RCC 7860 (cell line): ENCODE measurements at places on chromosomes 3 and 15.

- no peak for DNase-seq
Measured at GRCh38 chr15:99435877-99436541, 129.8 kb upstream of the MEF2A start.

GRCh38 chr15:44308415-44308814 is 19.9 kb downstream of the GOLM2 start:
- DNase-seq = no peak

DNA sequence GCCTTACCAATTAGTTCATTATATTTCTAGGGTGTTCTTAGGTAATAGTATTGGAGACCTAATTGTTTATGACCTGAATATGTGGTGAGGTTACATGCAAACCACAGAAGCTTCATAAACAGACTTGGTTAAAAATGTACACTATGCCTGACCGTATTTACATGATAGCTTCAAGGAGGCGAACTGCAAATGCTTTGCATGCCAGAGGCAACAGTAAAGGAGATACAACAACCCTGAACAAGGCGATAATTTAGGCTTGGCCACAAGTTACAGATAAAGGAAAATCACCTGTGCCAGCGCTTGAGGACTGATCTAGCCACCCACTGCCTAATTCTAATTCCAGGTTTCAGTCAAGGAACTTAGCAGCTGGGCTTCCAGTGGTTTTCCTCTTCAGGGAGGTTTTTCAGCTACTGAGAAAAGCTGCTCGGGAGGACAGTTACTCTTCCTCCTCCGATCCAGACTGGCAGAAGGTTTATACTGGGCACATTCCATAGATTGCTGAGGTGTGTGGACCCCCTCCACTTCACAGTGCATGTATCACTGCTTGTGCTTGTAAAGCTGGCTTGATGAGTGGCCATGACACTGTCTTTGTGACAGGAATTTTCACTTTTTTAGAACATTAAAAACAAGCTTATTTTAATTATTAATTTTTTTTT is 95.6 kb downstream of the DHX36 start:
- no peak for DNase-seq

- no peak for DNase-seq
Measured at GRCh38 chr15:53869044-53869805, 109.0 kb upstream of the UNC13C start.

GRCh38 chr3:173007079-173007723 is 133.8 kb downstream of the SPATA16 start:
- no peak for DNase-seq

- DNase-seq = no peak
Measured at GRCh38 chr3:46122091-46122490, 86.0 kb downstream of the CCR1 start.

DNA sequence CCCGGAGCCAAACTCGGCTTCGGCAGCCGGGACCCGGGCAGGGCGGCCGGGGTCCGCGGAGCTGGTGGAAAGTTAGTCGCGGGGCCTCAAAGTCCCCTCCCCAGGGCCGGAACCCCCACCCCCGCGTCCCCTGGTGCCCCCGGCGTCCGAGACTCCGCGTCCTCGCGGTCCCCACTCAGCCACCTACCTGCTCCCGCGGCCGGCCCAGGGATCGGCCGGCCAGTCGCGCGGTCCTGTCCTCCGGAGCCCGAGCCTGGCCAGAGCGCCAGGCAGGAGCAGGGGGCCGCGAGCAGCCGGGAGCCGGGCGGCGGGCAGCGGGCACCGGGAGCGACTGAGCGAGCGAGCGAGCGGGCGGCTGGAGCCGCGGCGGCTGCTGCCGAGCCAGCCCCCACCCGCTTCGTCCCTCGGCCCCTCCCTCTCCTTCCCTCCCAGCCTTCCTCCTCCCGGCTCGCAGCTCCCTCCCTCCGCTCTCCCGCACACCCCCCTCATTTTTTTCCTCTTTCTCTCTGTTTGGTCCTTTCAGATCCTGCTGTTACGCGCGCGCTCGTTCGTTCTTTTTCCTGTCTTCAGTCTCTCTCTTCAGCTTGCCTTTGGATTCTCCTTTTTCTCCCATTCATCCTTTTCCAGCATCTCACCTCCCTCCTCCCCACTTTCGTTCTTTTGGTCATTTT is at the start of gene MEGF11:
Gene MEGF11 (minus strand): TSS at position 333 of the 671 bp plus-strand sequence. CDS start 125,347 bp downstream, outside the sequence.
- no peak for DNase-seq

- DNase-seq = no peak
Measured at GRCh38 chr3:184788751-184789150, 23.2 kb upstream of the VPS8 start.

DNA sequence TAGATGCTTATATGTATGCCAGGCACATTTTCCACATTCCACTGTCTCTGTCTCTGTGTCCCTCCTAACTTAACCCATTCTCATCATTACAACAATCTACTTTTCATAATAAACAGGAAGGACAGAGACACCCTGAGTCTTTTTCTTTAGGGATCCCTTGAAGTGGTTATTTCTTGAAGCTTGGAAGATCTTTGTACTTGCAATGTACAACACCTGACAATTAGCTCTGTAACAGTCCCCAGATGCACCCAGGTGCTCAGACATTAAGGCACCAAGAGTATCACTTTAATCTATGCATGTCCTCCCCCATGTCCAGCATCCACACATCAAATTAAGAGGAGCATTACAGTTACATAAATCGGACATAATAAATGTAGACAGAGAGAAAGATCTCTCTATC is 309.6 kb upstream of the KCNH8 start:
- DNase-seq = no peak

DNA sequence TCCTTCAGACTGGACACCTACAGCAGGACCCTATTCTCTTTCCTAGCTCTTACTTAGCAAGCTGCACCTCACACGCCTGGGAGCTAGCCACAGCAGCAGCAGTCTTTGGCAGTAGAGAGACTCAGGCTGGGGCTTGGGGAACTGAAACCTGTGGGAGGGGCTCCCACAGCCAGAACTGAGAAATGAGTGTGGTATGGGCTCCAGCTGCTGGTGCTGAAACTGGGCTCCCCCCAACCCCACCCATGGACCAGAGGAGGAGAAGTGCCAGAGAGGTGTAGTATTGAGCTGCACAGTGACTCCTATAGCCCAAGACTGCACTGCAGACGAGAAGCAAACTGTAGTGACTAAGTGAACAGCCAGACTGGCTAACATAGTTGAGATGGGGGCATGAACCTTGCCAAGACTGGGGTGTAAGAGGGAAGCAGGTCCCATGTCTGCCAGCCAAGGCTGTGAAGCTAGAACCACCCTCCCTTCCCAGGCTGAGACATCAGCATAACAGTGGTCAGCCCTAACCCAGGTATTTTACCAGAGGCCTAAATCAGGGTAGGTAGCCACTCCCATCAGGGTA is 62.5 kb downstream of the MYO5A start:
- no peak for DNase-seq

DNA sequence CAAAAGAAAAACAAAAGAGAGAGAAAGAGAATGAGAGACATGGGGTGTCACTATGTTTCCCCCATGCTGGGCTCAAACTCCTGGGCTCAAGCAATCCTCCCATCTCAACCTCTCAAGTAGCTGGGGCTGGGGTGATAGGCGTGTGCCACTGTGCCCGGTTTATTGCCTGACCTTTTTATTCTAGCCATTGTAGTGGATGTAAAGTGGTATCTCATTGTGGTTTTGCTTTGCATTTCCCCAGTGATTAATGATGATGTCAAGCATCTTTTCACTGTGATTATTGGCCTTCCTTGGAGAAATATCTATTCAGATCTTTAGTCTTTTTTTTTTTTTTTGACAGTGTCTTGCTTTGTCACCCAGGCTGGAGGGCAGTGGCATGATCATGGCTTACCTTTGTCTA is 37.7 kb upstream of the GK5 start:
- DNase-seq = peak; percentile 21

GRCh38 chr3:66553441-66554113 is 52.8 kb upstream of the LRIG1 start:
- DNase-seq = no peak

DNA sequence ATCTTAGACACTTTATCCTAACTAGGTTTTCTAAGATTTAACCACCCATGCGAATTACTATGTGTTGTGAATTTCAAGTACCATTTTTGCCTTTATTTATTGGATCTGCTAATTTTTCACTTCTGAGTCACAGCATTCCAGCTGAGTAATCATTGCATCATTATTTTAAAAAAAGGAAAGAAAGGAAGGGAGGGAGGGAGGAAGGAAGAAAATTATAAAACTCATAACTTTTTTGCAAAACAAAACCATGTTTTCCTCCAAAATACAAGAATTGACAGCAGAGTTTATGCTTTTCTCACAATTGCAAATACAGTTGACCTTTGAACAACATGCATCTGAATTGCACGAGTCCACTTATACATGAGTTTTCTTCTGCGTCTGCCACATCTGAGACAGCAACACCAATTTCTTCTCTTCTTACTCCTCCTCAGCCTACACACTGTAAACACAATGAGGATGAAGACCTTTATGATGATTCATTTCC is 651.4 kb upstream of the NECTIN3 start:
- peak; percentile 68 for DNase-seq

- DNase-seq = no peak
Measured at GRCh38 chr15:43908516-43909050, 81.8 kb downstream of the WDR76 start.

- no peak for DNase-seq
Measured at GRCh38 chr3:143258692-143259091, 139.1 kb downstream of the CHST2 start.

- DNase-seq = no peak
Measured at GRCh38 chr3:4494895-4495264, 1.7 kb downstream of the ITPR1 start.

DNA sequence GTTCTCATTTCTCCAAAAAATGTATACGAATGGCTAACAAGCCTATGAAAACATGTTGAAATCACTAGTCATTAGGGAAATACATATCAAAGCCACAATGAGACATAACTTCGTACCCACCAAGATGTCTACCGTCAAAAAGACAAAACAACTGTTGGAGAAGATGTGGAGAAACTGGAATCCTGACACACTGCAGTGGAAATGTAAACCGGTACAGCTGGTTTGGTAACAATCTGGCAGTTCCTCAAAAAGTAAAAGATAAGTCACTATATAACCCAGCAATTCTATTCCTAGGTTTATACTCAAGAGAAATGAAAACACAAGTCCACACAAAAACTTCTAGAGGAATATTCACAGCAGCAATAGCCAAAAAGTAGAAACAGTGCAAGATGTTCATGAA is 7.0 kb downstream of the SCAPER start:
- DNase-seq = no peak

DNA sequence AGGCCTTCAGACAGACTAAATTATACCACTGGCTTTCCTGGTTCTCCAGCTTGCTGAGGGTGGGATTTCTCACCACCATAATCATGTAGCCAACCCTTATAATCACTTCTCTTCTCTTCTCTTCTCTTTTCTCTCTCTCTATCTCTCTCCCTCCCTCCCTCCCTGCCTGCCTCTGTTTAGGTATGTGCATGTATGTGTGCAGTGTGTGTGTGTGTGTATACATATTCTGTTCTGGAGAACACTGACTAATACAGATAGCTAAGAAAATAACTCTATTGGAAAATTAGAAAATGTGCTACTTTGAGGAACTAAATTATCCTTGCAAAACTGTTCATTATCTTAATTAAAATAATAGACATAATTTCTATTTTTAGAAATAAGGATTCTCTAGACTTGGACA is 118.6 kb upstream of the GADL1 start:
- no peak for DNase-seq

- peak; percentile 27 for DNase-seq
Measured at GRCh38 chr15:51499379-51499976, 123.1 kb downstream of the DMXL2 start.

DNA sequence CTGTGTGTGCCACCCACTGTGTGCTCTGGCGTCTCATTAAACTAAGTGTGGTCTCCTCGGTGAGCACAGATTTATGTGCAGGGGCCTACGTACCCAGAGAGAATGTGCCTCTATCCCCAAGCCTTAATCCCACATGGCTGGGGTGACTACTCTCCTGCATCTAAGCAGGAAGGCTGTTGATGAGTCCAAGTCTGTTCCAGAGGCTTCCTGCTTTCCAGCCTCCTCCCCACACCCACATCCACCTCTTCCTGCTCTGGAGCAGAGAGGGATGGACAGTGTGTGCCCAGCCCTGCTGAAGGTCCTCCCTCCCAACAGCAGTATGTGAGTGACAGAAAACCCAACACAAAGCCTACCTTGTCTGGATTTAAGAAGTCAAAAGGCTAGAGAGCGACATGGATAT is 38.8 kb upstream of the BCL2L10 start:
- DNase-seq = no peak

GRCh38 chr3:48318713-48319468 is 14.6 kb downstream of the SPINK8 start:
- no peak for DNase-seq

DNA sequence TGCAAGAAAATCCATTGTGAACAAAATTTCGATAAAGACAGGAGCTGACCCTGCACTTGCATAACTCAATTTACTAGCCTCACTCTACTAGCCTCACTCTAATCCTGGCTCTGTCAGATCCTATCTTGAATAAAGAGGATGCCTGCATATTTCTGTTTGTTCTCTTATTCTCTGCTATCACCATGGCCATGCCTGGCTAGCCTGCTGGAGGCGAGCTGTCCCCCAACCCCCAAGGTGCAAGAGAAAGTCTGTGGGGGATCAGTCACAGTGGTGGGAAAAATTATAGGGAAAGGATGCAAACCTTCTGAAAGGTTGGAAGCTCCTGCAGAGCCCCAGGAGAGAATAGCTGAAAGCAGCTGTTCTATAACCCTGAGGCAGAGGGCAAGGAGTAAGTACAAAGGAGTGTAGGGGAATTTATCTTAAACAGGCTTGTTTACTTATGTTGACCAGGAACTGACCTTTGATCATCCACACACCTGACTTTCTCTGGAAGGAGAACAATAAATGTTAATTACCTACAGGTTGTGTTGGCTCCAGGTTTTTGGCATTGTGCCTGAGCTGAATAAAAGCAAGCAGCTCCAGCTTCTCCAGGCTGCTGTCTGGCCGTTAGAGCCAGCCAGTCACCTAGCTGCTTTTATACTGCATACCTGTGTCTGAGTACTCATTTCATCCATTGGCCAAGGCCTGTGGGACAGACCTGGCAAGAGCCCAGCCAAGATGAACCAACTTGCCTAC is 137.7 kb upstream of the RASGRP1 start:
- DNase-seq = no peak

DNA sequence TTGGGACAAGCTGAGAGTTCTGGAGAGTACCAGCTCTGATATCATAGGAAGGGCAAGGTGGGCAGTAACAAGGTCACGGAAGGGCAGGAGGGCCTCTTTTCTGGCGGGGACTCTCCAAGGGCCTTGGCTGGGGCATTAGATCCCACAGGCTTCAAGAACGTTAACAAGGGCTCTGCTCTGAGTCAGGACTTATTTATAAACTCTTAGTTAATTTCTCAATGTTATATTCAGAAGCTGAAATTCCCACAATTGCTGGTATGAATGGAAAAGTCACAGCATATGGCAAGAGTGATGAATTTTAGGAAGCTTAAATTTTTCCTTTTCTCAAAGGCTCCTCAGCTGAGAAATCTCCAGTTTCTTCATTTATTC is 320.2 kb upstream of the TBC1D5 start:
- no peak for DNase-seq
